ENCODE measurements at places on chromosomes 1 and 21.

- DNase-seq, result no peak
Observed at GRCh38 chr21:29261555-29262540, 36.9 kb upstream of the BACH1 start.

DNA sequence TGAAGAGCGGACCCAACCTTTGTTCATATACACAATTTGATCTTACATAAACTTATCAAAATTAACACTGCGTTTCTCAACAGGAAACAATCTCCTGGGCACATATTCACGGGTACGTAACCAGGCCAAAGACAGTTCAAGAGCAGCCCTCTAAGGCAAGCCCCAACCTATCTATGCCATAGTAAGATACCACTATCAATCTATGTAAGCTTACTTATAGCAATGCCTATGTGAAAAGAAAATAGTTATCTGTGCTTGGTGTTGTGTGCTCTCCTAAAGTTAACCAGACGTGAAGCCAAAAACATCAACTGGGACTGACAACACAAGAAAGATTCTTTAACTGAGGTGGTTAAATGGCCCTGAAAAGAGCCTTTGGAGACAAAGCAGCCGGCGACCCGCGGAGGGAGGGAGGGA, 49.4 kb upstream of the BOLA1 start:
- DNase-seq, result peak; percentile 72

DNA sequence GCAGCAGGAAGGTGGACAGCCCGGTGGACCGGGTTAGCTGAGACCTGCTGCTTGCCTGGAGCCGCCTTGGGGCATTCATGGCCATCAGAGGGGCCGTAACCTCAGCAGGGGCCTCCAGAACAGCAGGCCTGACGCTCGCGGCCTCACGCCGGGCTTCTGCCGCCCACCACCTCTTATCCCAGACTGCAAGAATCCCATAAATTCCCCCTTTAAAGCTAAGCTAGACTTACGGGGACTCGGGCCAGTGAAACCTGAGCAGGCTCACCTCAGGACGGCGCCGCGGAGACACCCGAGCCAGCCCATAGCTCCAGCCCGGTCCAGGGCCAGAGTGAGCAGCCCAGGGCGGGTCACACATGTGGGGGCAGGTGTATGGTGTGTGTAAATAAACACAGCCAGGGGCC, 132.3 kb downstream of the GLIS1 start:
- DNase-seq, result no peak

- DNase-seq, result peak; percentile 68
Observed at GRCh38 chr1:29121936-29122681, 1.6 kb downstream of the TMEM200B start.

- no peak for DNase-seq
Observed at GRCh38 chr1:214420341-214420740, 131.1 kb downstream of the PTPN14 start.

- peak; percentile 76 for DNase-seq
Observed at GRCh38 chr1:213983493-213984386, 4.0 kb upstream of the PROX1 start.

DNA sequence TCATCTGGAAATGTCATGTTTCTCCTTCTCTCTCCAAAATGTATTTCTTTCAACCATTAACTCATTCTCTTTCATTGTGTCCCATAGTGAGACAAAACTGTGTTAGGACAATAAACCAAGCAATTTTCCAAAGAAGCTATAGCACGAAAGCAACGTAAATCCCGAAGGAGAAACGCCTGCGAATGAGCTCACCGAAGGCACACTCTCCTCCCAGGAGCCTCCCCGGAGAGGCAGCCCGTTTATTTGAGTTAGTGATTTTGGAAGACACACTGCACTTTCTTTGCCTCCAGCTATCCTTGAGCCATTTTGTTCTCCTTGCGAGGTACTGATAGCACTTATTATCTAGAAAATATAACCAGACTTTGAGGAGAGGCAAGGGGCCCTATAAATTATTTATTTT, 41.2 kb downstream of the RSPH1 start:
- DNase-seq, result no peak

DNA sequence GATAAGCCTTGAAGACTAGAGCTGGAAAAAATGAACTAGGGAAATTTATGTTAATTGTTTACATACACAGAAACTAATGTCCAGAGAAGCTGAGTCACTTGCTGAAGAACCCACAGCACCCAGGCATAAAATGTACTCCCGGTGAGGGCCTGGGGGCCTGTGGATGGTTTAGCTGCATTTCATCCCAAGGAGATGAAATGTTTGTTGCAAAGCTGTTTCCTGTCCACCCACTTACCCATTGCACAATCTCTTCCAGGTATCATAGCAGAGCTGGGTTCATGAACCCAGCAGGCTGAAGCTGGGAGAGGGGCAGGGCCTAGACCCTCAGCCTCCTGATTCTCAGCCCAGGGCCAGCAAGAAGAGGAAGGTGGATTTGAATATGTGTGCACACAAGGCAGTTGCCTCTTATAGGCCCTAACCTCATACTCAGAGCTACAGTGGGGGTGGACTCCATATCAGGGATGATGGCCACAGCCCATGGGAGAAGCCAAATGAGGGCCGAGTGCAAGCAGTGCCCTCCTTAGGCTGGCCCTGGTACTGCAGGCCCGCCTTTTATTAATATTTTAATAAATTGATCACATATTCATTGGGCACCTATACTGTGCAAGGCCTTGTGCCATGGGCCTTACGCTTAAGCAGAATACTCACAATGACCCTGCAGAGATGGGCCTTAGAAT, 110.8 kb downstream of the LACTBL1 start:
- peak; percentile 77 for DNase-seq

DNA sequence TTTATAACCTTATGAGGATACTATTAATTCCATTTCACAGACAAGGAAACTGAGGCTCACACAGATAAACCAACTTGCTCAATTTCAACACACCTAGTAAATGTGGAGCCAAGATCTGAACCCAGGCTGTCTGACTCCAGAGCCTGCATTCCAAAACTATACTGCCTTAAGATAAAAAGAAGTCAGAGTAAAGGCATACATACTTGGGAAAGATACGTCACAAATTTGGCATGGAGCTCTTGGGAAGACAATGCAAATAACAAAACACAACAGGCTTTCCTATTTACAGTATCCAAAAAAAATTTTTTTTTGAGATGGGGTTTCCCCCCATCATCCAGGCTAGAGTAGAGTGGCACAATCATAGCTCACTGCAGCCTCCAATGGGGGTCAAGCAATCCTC, 5.9 kb downstream of the AKT3 start:
- DNase-seq, result no peak

- no peak for DNase-seq
Observed at GRCh38 chr1:186878356-186878755, 49.6 kb downstream of the PLA2G4A start.

DNA sequence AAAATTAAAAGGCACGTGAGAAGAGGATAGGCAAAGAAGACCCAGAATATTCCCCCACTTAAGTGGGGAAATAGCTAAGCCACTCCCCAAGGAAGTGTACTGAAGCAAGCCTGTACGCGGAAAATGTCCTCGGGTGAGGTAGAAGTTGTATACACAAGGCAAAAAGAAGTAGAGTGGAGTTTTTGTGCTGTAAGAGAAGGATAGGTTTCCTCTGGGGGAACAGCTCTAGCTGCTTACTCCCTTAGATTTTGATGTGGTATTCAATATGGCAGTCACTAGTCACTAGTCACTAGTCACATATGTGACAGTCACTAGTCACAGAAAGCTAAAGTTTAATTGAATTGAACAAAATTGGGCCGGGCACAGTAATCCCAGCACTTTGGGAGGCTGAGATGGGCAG, 7.6 kb downstream of the TXNIP start:
- no peak for DNase-seq

DNA sequence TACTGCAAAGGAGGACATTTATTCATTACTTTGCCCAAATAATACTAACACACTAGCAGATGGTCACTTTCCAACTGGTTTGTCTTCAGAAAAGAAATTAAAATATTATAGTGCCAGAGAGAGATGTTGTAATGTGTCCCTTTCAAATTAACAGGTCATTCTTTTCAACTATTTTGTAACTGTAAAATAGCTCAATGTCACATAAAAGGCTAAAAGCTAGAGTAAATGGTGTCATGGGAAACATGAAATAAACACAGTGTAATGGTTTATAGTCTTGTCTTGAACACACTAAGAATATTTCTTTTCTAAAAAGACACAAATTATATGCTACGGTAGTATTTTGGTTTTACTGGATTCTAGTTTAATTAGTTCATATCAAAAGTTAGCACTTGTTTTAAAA, 77.8 kb downstream of the ADGRL2 start:
- DNase-seq, result no peak

DNA sequence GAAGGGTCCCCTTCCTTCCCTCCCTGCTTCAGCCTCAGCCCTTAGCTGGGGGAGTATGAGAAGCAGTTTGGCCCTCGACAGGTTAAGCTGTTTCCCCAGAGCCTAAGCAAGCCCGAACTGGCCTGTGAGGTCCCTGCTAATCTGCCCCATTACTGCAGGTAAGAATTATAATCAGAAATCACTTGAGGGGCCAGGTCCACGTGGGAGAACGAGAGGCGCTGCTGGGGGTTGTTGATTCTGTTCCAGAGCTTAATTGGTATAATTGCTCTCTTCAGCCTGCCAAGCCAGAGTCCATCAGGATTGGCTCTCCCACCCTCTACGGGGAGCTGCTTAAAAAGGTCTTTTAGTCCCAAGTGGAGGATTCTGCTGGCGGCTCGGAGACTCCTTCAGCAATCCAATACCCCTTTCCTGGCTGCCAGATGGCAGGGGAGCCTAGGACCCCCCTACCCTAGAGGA, 70.8 kb downstream of the UBE2T start:
- DNase-seq, result peak; percentile 37

DNA sequence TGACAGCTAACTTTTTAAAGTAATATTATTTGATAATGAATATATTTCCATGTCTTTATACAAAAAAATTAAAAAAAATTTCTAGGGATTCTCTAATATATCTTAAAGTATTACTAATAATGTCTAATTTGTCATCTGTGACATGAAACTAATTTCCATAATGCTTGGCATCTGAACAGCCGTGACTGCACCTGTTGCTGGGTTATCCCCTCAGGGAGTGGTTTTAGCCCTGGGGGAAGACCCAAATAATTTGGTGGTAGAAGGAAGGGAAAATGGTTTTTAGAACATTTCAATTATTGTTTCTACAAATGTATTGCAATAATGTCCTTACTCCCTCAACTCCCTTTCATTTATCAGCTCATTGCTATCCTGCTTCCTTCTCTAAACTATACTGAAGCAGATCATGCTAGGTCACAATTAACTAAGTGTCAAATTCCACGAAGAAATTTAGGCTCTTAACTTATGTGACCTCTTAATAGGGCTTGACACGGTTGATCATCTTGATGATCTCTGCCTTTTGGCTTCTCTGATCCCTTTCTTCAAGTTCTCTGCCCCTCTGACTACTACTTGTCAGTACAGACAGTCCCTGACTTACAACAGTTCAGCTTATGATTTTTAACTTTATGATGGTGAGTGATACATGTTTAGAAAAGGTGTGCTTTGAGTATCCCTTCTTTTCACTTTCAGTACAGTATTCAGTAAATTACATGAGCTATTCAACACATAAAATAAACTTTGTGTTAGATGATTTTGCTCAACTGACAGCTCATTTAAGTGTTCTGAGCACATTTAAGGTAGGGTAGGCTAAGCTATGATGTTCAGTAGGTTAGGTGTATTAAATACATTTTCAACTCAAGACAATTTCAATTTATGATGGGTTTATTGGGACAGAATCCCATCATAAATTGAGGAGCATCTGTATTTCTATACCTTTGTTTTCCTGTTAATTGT, 26.4 kb upstream of the DPH5 start:
- no peak for DNase-seq

- no peak for DNase-seq
Observed at GRCh38 chr21:42887326-42887725, 5.8 kb upstream of the NDUFV3 start.

DNA sequence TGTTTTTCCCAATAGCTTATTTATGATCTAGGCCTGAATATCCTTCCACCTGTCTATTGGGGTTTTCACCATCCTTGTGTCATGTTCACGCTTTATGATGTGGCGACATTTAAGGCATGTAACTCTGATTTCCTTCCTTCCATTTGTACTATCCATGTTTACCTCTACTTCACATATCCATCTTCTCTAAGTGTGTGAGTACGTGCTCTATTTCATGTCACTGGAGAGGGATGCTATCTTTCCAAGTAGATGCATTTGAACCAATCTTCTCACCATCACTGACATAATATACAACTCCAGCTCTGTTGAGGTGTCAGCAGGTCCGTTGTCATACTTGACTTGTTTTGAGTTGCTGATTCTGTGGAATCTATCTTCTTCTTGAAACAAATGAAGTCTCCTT, 283.2 kb downstream of the PTBP2 start:
- no peak for DNase-seq

DNA sequence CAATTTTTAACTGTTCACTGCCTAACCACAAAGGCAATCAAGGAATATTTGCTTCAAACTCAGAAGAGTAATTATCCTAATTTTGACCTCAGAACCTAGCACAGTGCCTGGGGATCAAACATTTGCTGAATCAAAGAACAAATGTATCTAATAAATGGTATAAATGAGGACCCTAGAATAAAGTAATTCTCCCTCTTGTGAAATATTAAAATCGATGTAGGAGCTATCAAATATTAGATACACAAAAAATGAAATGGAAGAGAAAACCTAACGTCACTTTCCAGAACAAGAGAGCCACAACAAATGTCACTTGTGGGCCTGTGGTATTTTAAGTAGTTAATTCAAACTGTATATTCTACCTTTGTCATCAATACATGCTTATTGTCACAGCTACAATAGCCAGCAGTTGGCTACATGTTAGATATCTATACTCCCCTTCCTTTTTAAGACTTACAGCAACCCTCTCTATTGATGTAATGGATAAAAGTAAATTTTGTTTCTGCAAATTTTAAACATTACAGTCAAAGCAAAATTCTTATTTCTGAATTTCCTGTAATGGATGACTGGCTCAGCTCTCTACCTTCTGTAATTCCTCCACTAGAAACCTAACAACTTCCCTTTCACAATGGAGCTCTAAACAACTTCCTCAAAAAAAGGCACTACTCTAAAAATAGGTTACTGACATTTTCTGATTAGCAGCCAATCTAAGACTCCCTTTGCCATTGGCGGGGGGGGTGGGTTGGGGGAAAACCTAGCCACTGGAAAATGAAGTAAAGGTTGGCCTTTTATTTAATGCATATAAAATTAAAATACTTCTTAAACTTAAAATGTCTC, 37.6 kb downstream of the PUM1 start:
- DNase-seq, result no peak

- DNase-seq, result no peak
Observed at GRCh38 chr1:100575406-100575805, 37.5 kb downstream of the GPR88 start.

- peak; percentile 15 for DNase-seq
Observed at GRCh38 chr21:34670962-34671348, 2.2 kb downstream of the CLIC6 start.

DNA sequence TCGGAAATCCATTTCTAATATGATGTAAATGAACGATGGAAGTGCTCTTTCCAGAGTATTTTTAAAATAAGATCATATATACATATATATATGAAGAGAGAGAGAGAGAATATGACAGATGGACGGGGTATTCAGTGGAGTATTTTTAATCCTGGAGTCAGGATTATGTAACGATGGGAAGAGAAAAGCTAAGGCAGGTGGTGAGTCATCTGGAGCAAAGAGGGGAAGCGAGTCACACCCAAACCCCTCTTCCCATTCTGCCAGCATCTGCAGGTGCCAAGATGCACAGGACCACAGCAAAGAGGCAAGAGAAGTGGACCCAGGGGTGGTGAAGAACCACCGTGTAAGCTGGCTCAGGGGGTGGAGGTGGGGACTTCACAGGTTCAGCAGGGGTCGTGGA, 102.7 kb upstream of the GRIK3 start:
- no peak for DNase-seq

All from eye (tissue), 1 donor.